ENCODE measurements at places on chromosomes 1 and 21. TPM values are rescaled to one million over a fixed set of nuclear protein-coding genes. Genes with fewer than 3 reads are reported as not detected.

Gene CD1D
- total RNA-seq: 0.96 TPM

Gene S100A4
- total RNA-seq: 1,015 TPM

DNA sequence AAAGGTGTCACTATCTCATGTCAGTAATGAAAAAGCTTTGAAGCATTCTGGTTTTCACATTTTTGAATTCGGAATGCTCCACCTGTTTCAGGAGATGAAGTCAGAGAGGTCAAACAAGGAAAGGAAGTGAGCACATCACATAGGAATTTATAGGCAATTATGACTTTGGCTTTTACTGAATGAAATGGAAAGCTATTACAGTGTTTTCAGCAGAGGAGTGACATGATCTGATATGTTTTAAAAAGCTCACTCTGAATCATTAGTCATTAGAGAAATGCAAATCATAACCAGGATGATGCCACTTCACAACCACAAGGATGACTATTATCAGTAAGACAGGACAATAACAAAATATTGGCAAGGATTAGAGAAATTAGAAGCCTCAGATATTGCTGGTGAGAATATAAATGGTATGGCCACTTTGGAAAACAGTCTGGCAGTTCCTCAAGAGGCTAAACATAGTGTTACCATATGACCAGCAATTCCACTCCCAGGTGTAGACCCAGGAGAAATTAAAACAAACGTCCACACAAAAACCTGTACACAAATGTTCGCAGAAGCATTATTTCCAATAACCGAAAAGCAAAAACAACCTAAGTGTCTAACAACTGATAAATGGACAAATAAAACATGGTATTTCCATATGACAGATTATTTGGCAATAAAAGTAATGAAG, 7.5 kb downstream of the TAF1A start:
- no peaks in the 10 kb centered on the region for H3K27me3 ChIP-seq
- H3K4me1 ChIP-seq: no peaks in the 10 kb centered on the region
- no peak overlapping the region for H3K4me3 ChIP-seq

Gene FCMR
- total RNA-seq: 1.1 TPM

Gene ANKRD35
- 6.4 TPM for total RNA-seq

Gene TMCO1
- 57.1 TPM for total RNA-seq

DNA sequence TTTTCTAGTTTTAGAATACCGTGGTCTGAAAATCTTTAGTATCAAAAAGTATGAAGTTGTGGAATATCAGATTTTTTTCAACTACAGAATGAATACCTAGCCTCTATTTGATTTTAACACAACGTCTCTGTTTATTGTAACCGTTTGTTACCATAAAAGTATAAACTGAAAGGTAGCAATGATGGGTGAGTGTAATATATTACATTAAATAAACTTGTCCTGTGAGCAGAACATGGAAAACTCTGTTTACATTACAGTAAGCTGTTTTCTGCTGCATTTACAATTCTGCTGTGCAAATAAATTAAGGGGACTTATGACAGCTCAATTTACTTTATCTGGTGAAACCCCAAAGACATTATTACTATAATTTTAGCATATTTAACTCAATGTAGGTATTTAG, 62.5 kb downstream of the CHRM3 start:
- H3K27me3 ChIP-seq: no peaks in the 10 kb centered on the region
- H3K4me3 ChIP-seq: no peak overlapping the region
- H3K4me1 ChIP-seq: no peaks in the 10 kb centered on the region
- H3K36me3 ChIP-seq: no peaks in the 10 kb centered on the region
- no peak for DNase-seq

- no peaks in the 10 kb centered on the region for H3K36me3 ChIP-seq
- no peaks in the 10 kb centered on the region for H3K4me1 ChIP-seq
- H3K27me3 ChIP-seq: no peaks in the 10 kb centered on the region
These were observed 817.7 kb upstream of the B3GALT2 start for GRCh38 chr1:194004146-194004545.

DNA sequence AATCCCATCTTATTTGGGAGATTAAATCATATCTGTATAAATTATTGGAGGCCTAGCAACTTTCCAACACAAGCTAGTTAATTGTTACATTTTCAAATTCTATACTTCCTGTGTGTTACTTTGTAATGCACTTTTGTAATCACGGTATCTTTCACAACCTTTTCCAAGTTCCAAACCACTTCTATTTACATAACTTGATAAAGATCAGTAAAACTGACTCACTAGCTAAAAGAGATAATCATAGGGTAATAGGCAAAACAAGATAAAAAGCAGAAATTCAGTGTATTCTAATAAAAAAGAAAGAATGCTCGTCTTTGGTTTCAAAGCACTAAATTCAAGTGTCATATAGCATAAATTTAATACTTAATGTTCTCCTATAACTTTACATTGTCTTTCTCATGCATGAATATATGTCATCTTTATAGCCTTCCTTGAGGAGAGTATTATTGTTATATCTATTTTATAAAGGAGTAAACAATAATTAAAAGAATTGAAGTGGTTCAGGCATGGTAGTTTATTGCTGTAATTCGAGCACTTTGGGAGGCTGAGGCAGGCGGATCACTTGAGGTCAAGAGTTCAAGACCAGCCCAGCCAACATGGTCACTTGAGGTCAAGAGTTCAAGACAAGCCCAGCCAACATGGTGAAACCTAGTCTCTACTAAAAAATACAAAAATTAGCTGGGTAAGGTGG, 66.4 kb downstream of the RGS13 start:
- H3K27ac ChIP-seq: peak overlapping the region; percentile 35
- no peaks in the 10 kb centered on the region for H3K27me3 ChIP-seq
- no peak for DNase-seq
- H3K4me3 ChIP-seq: no peak overlapping the region
- peaks cover 4% of the 10 kb centered on the region for H3K4me1 ChIP-seq
- no peaks in the 10 kb centered on the region for H3K36me3 ChIP-seq

GRCh38 chr1:208326033-208326432, 81.8 kb upstream of the PLXNA2 start:
- H3K27ac ChIP-seq: no peak overlapping the region
- H3K27me3 ChIP-seq: no peaks in the 10 kb centered on the region
- no peaks in the 10 kb centered on the region for H3K36me3 ChIP-seq
- no peaks in the 10 kb centered on the region for H3K4me1 ChIP-seq
- H3K4me3 ChIP-seq: no peak overlapping the region

GRCh38 chr1:244180256-244180655, 129.2 kb downstream of the ZBTB18 start:
- no peak for DNase-seq
- H3K27me3 ChIP-seq: no peaks in the 10 kb centered on the region
- H3K4me3 ChIP-seq: no peak overlapping the region

DNA sequence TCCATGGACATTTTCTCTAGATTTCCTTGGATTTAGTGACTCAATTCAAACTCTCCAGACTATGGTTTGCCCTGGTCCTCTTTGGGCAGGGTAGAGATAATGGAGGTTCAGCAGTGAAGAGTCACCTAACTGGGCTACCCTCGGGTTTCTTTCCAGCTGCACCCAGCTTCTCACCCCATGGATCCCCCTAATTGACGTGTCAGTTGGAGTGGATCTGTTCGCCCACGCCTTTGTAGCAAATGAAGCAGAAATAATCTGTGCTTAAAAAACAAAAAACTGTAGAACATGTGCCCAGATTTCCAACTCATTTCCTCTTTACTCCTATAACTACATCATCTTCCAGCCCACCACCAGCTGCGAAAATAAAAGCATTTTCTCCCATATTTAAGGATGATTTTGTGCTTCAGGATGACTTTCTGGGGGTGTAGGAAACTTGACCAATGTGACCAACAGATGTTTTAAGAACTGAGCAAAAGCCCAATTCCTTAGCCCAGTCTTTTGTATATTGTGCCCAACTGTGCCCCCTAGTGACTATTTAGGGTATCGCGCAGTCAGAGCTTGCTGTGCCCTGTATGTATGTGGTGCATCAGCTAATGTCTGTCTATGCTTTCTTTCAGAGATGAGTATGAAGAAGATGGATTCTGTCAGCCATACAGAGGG, 66.5 kb upstream of the UBE2U start:
- no peak overlapping the region for H3K27ac ChIP-seq
- H3K27me3 ChIP-seq: no peaks in the 10 kb centered on the region
- no peak overlapping the region for H3K4me3 ChIP-seq
- no peaks in the 10 kb centered on the region for H3K4me1 ChIP-seq
- no peaks in the 10 kb centered on the region for H3K36me3 ChIP-seq

Gene S100A7
- total RNA-seq: not detected

GRCh38 chr1:85090225-85090624, 41.9 kb upstream of the MCOLN3 start:
- H3K36me3 ChIP-seq: no peaks in the 10 kb centered on the region
- no peak overlapping the region for H3K4me3 ChIP-seq
- no peak overlapping the region for H3K27ac ChIP-seq
- H3K4me1 ChIP-seq: no peaks in the 10 kb centered on the region
- no peaks in the 10 kb centered on the region for H3K27me3 ChIP-seq
- no peak for DNase-seq

GRCh38 chr21:35441868-35442582, 392.9 kb upstream of the RUNX1 start:
- H3K4me3 ChIP-seq: no peak overlapping the region
- H3K4me1 ChIP-seq: no peaks in the 10 kb centered on the region
- no peak for DNase-seq
- H3K27me3 ChIP-seq: no peaks in the 10 kb centered on the region
- no peaks in the 10 kb centered on the region for H3K36me3 ChIP-seq

DNA sequence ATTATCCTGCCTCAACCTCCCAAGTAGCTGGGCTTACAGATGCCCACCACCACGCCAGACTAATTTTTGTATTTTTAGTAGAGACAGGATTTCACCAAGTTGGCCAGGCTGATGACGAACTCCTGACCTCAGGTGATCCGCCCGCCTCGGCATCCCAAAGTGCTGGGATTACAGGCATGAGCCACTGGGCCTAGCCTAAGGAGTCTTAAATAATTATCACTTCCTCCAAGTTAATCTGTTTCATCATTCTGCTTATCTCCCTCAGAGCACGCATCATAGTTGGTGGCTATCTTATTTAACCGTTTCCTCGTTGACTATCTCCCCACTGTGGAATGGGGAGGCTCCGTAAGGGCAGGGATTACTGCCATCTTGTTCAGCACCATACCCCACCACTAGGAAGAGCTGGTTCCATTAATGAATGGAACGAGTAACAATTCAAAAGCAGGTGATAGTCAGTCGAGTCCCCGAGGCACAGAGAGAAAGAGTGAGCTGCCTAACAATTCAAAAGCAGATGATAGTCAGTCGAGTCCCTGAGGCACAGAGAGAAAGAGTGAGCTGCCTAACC, 52.7 kb downstream of the GLUL start:
- H3K4me3 ChIP-seq: no peak overlapping the region
- H3K27ac ChIP-seq: peak overlapping the region; percentile 89
- peaks cover 4% of the 10 kb centered on the region for H3K4me1 ChIP-seq

Gene TSACC
- total RNA-seq: 1.5 TPM

Gene OR2L13
- total RNA-seq: 0.29 TPM

DNA sequence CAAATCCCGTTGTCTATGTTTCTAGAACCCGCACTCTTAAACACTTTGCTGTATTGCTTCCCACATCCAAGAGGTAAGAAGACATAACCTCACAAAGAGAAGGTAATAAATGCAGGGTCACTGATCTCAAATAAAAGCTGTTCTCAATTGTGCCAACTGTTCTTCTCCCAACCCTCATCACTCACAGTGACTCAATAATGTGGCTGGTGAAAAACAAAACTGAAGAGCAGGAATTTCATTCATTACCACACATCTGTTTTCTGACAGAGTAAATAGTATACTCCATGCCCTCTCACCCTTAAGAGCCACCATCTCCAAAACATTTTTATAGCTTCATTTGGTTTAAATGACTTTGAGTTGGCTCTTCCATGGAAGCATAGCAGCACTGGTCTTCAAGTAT, 6.2 kb upstream of the ERICH3 start:
- H3K4me3 ChIP-seq: no peak overlapping the region
- H3K36me3 ChIP-seq: no peaks in the 10 kb centered on the region
- no peaks in the 10 kb centered on the region for H3K4me1 ChIP-seq
- no peak overlapping the region for H3K27ac ChIP-seq
- no peak for DNase-seq
- no peaks in the 10 kb centered on the region for H3K27me3 ChIP-seq

GRCh38 chr21:18252680-18253079, 8.0 kb downstream of the CHODL start:
- no peak overlapping the region for H3K4me3 ChIP-seq
- H3K36me3 ChIP-seq: no peaks in the 10 kb centered on the region
- H3K27ac ChIP-seq: no peak overlapping the region
- H3K27me3 ChIP-seq: no peaks in the 10 kb centered on the region

- no peak overlapping the region for H3K4me3 ChIP-seq
- DNase-seq: no peak
- H3K27me3 ChIP-seq: no peaks in the 10 kb centered on the region
- no peaks in the 10 kb centered on the region for H3K4me1 ChIP-seq
- no peaks in the 10 kb centered on the region for H3K36me3 ChIP-seq
These were observed 203.6 kb downstream of the TGFB2 start for GRCh38 chr1:218548764-218549163.

Gene SH3BGR
- total RNA-seq: 6.3 TPM

Gene KLHDC9
- 8.5 TPM for total RNA-seq

GRCh38 chr1:223886516-223886921, 40.8 kb upstream of the TP53BP2 start:
- H3K4me3 ChIP-seq: no peak overlapping the region
- no peaks in the 10 kb centered on the region for H3K36me3 ChIP-seq
- no peaks in the 10 kb centered on the region for H3K27me3 ChIP-seq
- H3K27ac ChIP-seq: no peak overlapping the region

Gene LRRC53
- not detected for total RNA-seq

Gene OR2L3
- not detected for total RNA-seq

- H3K27me3 ChIP-seq: no peaks in the 10 kb centered on the region
- H3K4me3 ChIP-seq: no peak overlapping the region
- H3K27ac ChIP-seq: no peak overlapping the region
- H3K36me3 ChIP-seq: no peaks in the 10 kb centered on the region
- no peaks in the 10 kb centered on the region for H3K4me1 ChIP-seq
These were observed 252.7 kb downstream of the DISC1 start for GRCh38 chr1:231879296-231879695.

DNA sequence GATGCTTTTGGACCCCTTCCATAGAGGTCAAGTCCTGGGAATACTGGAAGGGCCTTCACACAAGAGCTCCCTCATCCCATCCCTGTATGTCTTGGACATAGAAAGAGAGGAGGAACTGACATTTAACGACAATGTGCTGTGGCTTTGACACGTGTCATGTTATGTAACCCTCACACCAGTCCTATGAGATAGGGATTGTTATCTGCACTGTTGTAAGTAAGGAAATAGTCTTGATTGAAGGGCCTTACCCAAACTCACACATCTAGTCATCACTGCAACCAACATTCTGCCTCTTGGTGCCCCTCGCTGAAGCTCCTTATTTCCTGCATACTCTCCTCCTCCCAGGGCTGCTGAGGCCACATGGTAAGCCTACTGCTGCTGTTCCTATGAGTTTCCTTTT, 63.7 kb upstream of the ANGPTL1 start:
- H3K27ac ChIP-seq: no peak overlapping the region
- H3K36me3 ChIP-seq: no peaks in the 10 kb centered on the region
- DNase-seq: no peak
- H3K27me3 ChIP-seq: no peaks in the 10 kb centered on the region

- no peak for DNase-seq
- H3K27me3 ChIP-seq: no peaks in the 10 kb centered on the region
- no peak overlapping the region for H3K27ac ChIP-seq
- H3K36me3 ChIP-seq: no peaks in the 10 kb centered on the region
- no peaks in the 10 kb centered on the region for H3K4me1 ChIP-seq
These were observed 103.7 kb upstream of the GNG12 start for GRCh38 chr1:67937010-67937409.

Gene MYBPH
- not detected for total RNA-seq
